ENCODE measurements at places on chromosomes 11 and 22.
A peak's percentile ranks its signal among the peaks of the same experiment; 100 is the strongest.

DNA sequence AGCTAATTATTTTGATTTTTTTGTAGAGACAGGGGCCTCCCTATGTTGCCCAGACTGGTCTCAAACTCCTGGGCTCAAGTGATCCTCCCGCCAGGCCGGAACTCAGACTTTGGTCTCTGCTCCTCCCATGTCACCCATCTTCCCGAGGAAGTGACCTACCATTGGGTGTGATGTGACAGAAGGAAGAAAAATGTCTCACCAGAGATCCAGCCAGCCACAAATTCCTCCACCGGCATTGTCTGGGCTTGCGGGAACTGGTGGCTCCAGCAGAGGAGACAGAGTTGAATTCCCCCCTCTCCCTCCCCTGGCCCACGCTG, 772 bp downstream of the SLC25A45 start:
- no peak for DNase-seq

DNA sequence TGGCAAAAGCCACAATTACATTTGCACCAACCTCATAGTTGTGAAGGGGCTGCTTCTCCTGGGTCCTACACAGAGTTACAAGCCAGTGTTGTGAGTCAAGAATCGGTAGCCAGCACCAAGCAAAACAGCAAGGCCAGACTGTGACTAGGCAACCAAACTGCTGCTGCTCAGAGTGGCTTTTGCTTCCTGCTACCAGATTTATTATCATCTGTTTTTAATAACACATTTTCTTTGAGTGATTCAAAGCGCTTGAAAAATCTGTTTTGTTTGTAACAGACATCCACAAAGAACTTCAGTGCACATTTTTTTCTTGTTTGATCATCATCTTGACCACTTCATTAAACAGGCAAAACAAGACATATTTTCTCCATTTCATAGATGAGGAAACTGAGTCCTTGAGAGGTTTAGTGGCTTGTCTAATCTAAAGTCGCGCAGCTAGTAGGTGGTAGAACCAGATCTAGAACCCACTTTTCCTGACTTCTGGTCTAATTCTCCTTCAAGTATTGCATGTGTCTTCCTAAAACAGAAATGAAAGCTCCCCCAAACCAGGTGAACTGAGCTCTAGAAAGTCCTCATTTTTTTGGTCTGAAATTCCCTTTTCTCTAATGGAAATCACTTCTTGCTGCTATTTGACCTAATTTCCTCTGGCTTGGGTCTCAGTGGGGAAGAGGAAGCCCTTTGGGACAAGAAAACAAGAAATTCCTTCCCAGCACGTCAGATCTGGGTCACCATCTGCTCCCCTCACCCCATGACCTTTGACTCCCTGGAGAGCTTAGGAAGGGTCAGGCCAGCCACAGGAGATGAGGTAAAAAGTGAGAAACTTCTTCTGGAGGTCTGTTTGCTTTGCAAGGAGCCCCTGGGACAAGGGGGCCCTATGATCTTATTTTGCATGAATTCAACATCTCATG, 39.9 kb downstream of the CWC15 start:
- no peak for DNase-seq

- peak; percentile 73 for DNase-seq
Observed at GRCh38 chr11:14578541-14578956, 58.4 kb upstream of the PSMA1 start.

- no peak for DNase-seq
Observed at GRCh38 chr11:109023036-109023435, 358.2 kb downstream of the DDX10 start.

GRCh38 chr11:133742353-133742752, 103.0 kb downstream of the SPATA19 start:
- DNase-seq = no peak

DNA sequence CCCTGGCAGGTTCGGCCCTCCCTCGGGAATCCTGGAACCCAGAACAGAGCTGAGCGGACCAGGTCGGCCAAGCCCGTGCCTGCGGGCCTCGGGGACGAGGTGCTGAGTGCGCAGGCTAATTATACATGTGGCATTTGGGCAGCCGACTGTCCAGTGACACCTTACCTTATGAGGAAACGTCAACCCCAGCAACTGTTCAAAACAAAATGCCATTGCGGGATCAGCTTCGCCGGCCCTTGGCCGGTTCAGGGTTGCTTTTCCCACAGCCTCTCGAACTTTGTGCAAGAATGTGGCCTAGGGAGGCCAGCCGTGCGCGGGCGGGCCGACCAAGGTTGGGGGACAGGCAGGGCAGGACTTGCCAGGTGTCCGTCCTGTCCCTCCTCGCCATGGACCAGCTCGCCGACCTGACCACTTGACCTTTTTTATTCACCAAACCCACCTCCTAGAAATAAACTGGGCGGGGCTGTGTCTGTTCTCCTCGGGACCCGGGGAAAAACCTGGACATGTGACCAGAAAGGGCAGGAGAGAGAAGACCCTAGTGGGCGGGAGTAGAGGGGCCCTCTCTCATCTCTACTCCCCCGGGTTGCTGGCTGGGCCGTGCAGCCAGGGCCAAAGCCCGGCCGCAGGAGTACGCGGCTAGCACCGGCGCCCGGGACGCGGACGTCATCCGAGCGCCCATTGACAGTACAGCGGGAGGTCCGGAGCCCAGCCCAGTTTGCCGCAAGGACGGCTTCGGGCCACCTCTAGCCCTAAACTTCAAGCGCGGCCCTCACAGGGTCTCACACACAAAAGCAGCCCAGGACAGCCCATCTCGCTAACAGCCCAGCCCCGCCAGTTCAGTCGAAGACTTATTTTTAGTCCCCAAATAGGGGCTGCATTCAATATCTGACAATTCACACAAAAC, 134.3 kb upstream of the C11orf58 start:
- DNase-seq = no peak

DNA sequence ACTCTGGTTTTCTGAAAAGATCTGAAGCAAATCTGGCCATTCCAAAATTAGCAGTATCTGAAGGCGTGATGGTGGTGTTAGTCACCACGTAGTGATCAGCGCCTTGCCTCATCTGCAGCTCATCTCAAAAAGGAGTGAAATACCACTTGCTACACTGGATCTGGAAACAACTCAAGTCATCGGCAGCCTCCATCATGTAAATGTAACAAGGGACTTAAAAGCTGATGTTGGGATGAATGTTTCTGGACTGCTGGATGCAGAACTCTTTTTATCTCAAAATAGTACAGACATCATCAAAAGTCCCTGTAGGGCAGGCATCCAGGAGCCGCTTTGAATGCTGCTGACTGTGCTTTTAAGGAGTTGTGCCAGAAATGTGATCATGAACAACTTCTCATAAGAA, 14.1 kb upstream of the APLP2 start:
- no peak for DNase-seq

DNA sequence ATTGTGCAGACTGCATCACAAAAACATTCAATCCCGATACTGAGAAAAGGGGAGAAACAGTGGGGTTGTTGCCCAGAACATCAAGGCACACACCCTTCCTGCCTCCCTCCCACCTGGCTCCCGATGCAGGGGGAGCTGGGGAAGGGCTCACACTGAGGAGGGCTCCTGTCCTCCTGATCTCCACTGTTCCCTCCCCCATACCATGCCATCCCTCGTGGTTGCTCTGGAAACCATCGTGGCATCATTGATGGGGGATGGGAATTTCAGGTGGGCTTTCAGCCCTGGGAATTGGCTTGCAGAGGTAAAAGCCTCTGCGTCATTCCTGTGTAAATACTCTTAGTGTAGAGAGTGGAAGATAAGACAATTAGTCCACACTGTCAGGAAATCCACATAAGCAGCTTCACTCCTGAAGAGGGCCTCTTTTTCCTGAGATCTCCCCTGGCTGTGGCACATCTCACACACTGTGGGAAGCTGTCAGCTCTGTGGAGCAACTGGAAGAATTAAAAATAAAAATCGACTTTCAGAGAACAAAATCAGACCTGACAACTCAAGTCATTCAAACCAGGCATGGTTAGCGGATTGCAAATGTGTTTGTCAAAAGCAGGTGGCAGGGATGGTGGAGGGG, 176.0 kb downstream of the CHST1 start:
- no peak for DNase-seq

DNA sequence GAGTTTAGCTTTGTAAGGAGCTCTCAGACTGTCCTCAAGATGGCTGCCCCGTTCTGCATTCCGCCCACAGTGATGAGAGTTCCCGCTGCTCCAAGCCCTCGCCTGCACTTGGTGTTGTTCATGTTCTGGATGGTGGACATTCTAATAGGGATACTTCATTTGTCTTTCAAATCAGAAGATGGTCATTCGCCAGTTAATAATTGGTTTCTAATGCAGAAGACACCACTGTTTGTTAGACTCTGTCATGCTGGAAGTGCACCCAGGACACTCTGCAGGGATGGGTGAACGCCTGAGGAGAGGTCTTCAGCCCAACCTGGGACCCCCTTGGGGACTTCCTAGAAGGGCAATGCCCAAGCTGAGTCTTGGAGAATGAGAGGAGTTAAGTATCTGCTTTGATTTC, 836.4 kb downstream of the TBC1D22A start:
- DNase-seq = no peak

- DNase-seq = peak; percentile 15
Observed at GRCh38 chr11:100575860-100576717, 111.0 kb upstream of the ARHGAP42 start.

Measured in activated CD8-positive, alpha-beta T cell treated with anti-CD3 and anti-CD28 coated beads for 36 hours (primary cell).